ENCODE measurements at places on chromosomes 4 and X. TPM values are rescaled to one million over a fixed set of nuclear protein-coding genes. Genes with fewer than 3 reads are reported as not detected.

Gene XK
- total RNA-seq = 0.12 TPM

DNA sequence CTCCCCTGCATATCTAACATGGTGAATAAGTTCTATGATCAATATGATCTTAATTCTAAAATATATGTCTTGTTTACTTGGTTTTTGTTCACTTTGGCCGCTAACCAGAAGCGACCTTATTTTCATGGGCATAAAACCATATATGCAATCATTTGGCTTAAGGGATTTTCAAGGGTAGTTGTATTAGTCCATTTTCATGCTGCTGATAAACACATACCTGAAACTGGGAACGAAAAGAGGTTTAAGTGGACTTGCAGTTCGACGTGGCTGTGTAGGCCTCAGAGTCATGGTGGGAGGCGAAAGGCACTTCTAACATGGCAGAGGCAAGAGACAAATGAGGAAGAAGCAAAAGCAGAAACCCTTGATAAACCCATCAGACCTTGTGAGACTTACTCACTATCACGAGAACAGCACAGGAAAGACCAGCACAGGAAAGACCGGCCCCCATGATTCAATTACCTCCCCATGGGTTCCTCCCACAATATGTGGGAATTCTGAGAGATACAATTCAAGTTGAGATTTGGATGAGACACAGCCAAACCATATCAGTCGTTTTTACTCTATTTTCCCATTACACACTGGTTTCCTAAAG lies 114.3 kb upstream of the CPEB2 start:
- H3K27ac ChIP-seq = peak overlapping the region; percentile 46
- no peaks in the 10 kb centered on the region for H3K4me1 ChIP-seq
- no peak for DNase-seq
- no peak overlapping the region for H3K4me3 ChIP-seq

- no peak overlapping the region for H3K27ac ChIP-seq
- DNase-seq = no peak
- no peaks in the 10 kb centered on the region for H3K36me3 ChIP-seq
- H3K4me1 ChIP-seq = no peaks in the 10 kb centered on the region
These were observed 24.3 kb upstream of the GLRA2 start for GRCh38 chrX:14504960-14505538.

DNA sequence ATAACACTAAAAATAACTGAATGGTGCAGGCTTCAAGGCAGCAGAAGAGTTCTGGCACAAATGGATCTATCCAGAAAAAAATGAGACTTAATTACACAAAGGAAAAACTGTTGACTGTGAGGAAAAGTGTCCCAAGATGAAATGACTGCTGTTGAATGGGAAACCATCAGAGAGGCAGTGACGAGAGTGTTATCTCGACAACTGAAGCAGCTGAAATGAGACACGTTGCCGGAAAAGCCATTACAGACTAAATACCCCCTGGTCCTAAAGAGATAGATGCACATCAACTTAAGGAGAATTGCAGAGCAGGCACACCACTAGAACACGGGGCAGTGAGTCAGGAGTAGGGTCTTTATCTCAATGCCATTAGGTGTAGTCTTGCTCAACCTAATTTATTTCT lies 277.8 kb downstream of the DMD start:
- H3K36me3 ChIP-seq = no peaks in the 10 kb centered on the region
- no peak for DNase-seq
- H3K4me3 ChIP-seq = no peak overlapping the region
- H3K27ac ChIP-seq = peak overlapping the region; percentile 22
- H3K4me1 ChIP-seq = no peaks in the 10 kb centered on the region

Gene CNKSR2
- 21.0 TPM for total RNA-seq

Gene SPATA18
- total RNA-seq = 3.0 TPM

Gene F8A2
- total RNA-seq = not detected

Gene CDKL2
- 1.1 TPM for total RNA-seq

GRCh38 chr4:39754309-39754708 lies 56.4 kb downstream of the UBE2K start:
- peaks cover 13% of the 10 kb centered on the region for H3K36me3 ChIP-seq
- H3K27ac ChIP-seq = no peak overlapping the region
- H3K4me1 ChIP-seq = no peaks in the 10 kb centered on the region
- no peak for DNase-seq
- no peak overlapping the region for H3K4me3 ChIP-seq

Gene KIF4A
- total RNA-seq = 58.5 TPM

Gene PDZD4
- total RNA-seq = 52.5 TPM

- H3K4me3 ChIP-seq = no peak overlapping the region
- H3K27me3 ChIP-seq = no peaks in the 10 kb centered on the region
- H3K27ac ChIP-seq = no peak overlapping the region
- no peak for DNase-seq
These were observed 88.6 kb upstream of the TMEM164 start for GRCh38 chrX:109914114-109914849.

DNA sequence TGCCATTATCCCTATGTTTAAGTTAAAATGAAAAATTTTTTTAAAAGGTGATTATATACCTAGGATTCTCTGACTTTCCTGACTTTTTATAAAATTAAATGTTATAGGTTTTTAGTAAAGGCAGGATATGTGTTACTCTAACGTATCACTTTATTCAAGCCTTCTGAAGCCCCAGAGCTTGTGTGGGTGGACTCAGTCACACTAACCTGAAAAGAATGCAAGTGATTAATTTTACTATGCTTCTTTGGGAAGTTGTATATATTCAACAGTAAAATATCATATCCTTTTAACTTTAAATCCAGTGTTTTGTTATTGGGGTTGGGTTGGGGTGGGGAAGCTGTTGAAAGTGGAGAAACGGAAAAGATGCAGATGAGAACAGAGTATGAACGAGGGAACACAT lies 22.8 kb downstream of the PDLIM3 start:
- no peaks in the 10 kb centered on the region for H3K36me3 ChIP-seq
- H3K4me3 ChIP-seq = no peak overlapping the region
- no peaks in the 10 kb centered on the region for H3K27me3 ChIP-seq

- H3K4me3 ChIP-seq = no peak overlapping the region
- H3K4me1 ChIP-seq = no peaks in the 10 kb centered on the region
- no peak for DNase-seq
- no peaks in the 10 kb centered on the region for H3K36me3 ChIP-seq
- H3K27ac ChIP-seq = no peak overlapping the region
- no peaks in the 10 kb centered on the region for H3K27me3 ChIP-seq
These were observed 316.9 kb upstream of the NOCT start for GRCh38 chr4:138698641-138699040.

- H3K36me3 ChIP-seq = no peaks in the 10 kb centered on the region
- no peak overlapping the region for H3K4me3 ChIP-seq
- no peak for DNase-seq
- H3K27me3 ChIP-seq = no peaks in the 10 kb centered on the region
- no peaks in the 10 kb centered on the region for H3K4me1 ChIP-seq
These were observed 96.2 kb downstream of the RBM46 start for GRCh38 chr4:154877110-154877760.

Gene PAGE4
- total RNA-seq = not detected

GRCh38 chr4:169407217-169407845 lies 136.6 kb upstream of the SH3RF1 start:
- DNase-seq = no peak
- no peak overlapping the region for H3K4me3 ChIP-seq
- no peak overlapping the region for H3K27ac ChIP-seq

GRCh38 chrX:154840856-154841255 lies 6.4 kb upstream of the SMIM9 start:
- H3K27me3 ChIP-seq = peaks cover under 1% of the 10 kb centered on the region
- no peaks in the 10 kb centered on the region for H3K4me1 ChIP-seq
- H3K27ac ChIP-seq = no peak overlapping the region

GRCh38 chrX:150702966-150703694 lies 9.9 kb downstream of the MTMR1 start:
- no peaks in the 10 kb centered on the region for H3K4me1 ChIP-seq
- no peak overlapping the region for H3K27ac ChIP-seq
- no peaks in the 10 kb centered on the region for H3K27me3 ChIP-seq

Gene GPC4
- 21.1 TPM for total RNA-seq

DNA sequence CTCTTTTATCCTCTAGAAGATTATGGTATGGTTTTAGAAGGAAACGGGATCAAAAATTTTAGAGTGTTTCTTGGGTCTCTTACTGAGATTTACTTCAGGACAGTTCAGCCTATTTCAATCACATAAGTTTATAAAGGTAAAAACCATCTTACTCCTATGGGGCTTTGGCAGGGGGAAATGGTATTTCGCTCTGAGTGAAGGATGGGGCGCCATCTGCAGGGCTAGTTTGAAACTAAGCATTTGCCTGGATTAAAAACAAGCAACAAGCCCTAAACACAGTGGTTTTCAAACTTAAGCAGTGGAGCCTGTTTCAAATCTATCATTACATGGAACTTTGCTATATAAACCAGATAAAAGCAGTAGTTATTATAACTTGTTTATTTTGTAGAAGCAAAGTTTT lies 361.5 kb upstream of the FMR1 start:
- no peaks in the 10 kb centered on the region for H3K27me3 ChIP-seq
- no peak overlapping the region for H3K27ac ChIP-seq
- no peaks in the 10 kb centered on the region for H3K36me3 ChIP-seq
- peak; percentile 40 for DNase-seq
- H3K4me1 ChIP-seq = no peaks in the 10 kb centered on the region

DNA sequence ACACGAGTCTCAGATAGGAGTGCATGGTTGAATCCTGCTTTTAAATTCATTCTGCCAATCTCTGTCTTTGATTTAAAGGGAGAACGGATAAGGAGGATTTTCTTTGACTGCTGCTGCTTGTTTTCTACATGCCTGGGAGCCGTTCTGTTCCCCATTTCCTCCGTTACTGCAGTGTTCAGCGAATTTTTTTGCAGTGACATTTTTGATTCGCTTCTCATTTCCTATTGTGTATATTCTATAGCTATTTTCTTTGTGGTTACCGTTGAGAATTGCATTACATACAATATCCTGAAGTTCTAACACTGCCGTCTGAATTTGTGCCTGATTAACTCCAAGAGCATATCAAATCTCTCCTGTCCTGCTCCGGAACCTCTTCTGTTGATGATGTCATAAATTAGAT lies 14.8 kb upstream of the MAEA start:
- peaks cover 5% of the 10 kb centered on the region for H3K36me3 ChIP-seq
- no peak overlapping the region for H3K27ac ChIP-seq
- peaks cover 6% of the 10 kb centered on the region for H3K27me3 ChIP-seq
- H3K4me3 ChIP-seq = no peak overlapping the region

DNA sequence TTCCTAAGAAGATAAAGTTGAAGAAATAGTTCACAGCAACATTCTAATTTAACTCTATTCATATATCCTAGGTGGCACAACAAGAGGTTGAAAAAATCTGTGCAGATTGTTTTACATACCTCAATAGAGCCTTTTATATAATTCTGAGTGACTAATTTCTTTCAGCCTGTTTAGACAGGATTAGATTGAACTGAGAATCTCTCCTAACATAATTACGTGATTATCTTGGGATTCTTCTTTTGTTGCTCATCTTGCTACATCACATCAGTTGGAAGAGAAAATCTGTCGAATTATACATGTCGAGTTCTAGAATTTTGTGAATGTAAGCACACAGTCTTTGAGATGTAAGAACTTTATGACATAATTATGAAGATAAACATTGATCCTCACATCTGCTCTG lies 1873.7 kb upstream of the IGFBP7 start:
- no peak for DNase-seq
- no peaks in the 10 kb centered on the region for H3K27me3 ChIP-seq
- no peaks in the 10 kb centered on the region for H3K36me3 ChIP-seq

Measured in neural crest cell (in vitro differentiated cells).